ENCODE measurements at places on chromosomes 16 and 17.

DNA sequence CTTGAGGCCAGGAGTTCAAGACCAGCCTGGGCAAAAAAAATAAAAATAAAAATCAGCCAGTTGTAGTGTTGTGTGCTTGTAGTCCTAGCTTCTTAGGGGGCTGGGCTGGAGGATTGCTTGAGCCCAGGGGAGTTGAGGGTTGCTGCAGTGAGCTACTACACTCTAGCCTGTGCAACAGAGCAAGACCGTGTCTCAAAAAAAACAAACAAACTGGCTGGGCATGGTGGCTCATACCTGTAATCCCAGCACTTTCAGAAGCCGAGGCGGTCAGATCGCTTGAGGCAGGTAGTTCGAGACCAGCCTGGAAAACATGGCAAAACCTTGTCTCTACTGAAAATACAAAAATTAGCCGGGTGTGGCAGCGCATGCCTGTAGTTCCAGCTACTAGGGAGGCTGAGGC is 4.9 kb upstream of the UBALD2 start:
- no peak for DNase-seq

GRCh38 chr17:70297397-70297796 is 128.1 kb downstream of the KCNJ2 start:
- no peak for DNase-seq

- DNase-seq: no peak
Measured at GRCh38 chr16:22786284-22786683, 27.7 kb upstream of the HS3ST2 start.

GRCh38 chr17:1797323-1797722 is 32.4 kb downstream of the SMYD4 start:
- no peak for DNase-seq

DNA sequence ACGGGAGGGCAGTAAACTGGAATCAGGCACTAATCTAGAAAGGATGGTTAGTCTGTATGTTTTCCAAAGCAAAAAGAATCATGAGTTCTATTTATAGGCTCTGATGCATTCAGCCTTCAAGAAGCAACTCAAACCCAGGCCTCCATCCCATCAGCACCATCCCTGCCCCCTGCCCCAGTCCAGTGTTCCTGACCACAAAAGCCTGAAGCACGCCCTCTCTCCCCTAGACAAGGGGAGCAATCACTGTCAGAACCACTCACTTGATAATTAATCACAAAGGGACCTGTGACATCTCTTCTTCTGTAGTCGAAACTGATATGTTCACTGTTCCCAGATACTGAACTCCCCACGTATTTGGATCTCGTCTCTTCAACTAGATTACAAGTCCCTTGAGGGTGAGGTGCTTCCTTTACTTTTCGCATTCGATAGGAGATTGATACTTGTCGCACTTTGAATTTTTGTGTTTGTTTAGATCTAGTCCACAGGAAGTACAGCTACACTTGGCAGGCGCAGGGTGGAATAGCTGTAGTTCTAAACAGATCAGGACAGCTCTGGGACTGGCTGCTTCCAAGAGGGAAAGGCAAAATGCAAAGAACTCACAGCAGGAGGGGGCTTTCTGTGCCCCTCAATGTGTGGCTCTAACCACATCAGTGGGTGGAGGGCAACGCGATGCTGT is 36.4 kb upstream of the CCDC182 start:
- no peak for DNase-seq

GRCh38 chr16:20884240-20884556 is 16.0 kb downstream of the DCUN1D3 start:
- DNase-seq: no peak

GRCh38 chr17:77228241-77228752 is 87.5 kb downstream of the SEC14L1 start:
- no peak for DNase-seq

GRCh38 chr16:14013571-14014283 is 57.4 kb upstream of the MRTFB start:
- no peak for DNase-seq

GRCh38 chr17:78958641-78959127 is 21.0 kb downstream of the LGALS3BP start:
- no peak for DNase-seq

DNA sequence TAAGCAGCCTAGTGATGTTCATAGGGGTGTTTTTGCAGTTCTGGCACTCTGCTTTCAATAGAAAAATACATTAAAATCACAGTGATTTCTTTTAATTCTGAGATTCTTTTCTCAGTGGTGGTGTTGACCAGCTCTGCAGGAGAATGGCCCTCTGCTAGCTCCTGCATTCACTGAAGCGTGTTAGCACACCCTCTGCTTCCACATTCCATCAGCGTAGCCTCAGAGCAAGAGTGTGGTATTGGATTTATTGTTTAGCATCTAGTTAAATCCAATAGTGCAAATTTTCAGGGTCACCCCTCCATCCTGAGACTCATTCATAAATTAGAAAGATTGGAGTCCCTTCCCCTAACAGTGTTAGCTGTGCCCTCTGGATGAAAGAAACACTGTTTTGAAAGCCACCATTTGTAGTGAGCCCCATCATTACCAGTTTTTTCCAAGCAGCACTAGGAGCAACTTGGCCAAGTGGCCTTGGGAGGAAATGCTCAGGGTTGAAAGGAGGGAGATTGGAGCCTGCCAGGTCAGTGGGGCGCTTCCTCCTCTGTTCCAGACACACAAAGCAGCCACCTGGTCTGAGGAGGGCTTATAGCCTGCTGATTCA is 45.7 kb downstream of the B9D1 start:
- DNase-seq: no peak

GRCh38 chr17:35978346-35978745 is 3.0 kb downstream of the CCL16 start:
- DNase-seq: no peak

DNA sequence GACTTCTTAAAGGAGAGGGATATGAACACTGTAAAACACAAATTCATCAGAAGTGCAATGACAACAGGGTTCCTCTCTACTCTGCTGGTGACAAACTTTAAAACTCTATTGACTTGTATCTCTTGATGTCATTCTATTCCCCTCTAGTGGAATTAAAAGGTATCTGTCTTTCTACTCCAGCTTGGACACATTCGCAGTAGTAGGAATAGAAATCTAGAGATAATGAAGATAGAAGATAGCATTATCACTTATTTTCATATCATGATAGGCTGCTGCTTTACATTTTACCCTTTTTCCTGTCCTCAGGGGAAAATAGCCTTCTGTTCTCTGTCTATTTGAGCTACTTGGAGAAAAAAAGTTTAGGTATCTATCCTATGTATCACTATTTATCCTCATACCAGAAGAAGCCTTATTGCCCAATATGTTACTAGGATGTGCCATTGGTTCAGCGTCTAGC is 209.6 kb upstream of the CACNG5 start:
- DNase-seq: no peak

DNA sequence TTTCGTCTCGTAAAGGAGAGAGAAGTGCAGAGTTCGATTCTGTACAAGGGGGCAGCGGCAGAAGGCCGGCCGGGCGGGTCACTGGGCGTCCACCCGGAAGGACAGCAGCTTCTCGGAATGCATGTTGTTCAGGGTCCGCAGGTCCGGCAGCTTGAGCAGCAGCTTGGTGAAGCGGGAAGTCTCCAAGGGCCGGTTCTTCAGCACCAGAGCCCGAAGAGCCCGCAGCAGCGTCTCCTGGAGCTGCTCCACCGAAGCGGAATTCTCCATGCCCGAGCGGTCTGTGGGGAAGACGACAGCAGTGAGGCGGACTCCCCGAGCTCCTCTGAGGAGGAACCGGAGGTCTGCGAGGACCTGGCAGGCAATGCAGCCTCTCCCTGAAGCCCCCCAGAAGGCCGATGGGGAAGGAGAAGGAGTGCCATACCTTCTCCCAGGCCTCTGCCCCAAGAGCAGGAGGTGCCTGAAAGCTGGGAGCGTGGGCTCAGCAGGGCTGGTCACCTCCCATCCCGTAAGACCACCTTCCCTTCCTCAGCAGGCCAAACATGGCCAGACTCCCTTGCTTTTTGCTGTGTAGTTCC is 7.3 kb downstream of the NR1D1 start:
- no peak for DNase-seq

DNA sequence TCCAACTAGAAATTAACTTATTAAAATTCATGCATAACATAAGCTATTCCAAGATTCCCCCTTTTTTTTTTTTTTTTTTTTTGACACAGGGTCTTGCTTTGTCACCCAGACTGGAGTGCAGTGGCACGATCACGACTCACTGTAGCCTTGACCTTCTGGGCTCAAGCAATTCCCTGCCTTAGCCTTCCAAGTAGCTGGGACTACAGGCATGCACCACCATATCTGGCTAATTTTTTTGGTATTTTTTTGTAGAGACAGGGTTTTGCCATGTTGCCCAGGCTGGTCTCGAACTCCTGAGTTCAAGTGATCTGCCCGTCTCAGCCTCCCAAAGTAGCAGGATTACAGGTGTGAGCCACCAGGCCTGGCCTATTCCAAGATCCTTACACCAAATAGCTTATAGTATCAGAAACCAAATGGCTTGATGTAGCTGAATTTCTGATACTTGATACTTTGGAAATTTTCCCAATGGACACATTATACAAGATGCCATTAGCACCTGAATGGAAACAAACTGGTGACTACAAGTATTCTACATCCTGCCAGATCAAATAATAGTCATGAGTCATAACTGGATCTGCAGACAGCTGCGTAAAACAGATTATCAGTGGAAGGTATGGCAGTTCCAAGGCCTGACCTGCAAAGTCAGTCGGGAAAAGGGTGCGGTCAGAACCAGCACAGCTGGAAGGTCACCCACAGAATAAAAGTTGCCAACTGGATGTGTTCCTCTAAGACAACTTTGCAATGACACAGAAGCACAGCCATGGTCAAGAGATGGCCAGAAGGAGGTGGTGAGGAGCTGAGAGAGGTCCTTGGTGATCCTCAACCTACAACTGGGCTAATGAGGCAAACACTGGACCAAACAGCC is 14.5 kb downstream of the TUBG1 start:
- DNase-seq: no peak

- DNase-seq: peak; percentile 99
Measured at GRCh38 chr17:49556223-49556943, 19.3 kb upstream of the NXPH3 start.

- no peak for DNase-seq
Measured at GRCh38 chr17:56831369-56832095, 2.2 kb downstream of the C17orf67 start.

DNA sequence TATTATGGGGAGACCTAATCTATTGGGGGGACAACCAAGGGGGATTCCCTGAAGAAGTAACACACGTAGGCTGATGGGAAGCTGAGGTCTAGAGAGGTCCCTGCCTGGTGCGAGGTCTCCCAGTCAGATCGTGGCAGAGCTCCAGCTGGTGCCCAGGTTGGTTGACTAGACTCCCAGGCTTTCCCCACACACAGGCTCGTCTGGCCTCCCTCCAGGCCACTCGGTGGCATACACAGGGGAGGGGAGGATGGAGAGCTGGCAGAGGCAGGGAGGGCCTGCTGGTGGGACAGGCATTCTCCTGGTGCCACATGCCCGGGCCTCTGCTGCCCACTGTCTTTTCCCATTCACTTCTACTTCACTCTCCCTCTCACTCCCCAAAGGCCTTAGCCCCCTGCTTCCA is 8.5 kb upstream of the SOCS3 start:
- DNase-seq: no peak

DNA sequence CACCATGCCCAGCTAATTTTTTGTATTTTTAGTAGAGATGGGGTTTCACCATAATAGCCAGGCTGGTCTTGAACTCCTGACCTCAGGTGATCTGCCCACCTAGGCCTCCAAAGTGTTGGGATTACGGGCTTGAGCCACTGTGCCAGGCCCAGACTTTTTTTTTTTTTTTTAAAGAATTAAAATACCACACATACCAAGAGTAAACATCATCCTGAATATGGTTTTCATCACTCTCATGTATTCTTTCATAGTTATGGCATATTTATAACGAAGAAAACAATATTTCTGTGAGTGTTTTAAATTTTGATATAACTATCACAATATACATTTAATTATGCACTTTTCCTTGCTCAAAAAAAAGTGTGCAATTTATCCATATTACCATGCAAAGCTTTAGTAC is 48.2 kb downstream of the MARVELD3 start:
- no peak for DNase-seq

DNA sequence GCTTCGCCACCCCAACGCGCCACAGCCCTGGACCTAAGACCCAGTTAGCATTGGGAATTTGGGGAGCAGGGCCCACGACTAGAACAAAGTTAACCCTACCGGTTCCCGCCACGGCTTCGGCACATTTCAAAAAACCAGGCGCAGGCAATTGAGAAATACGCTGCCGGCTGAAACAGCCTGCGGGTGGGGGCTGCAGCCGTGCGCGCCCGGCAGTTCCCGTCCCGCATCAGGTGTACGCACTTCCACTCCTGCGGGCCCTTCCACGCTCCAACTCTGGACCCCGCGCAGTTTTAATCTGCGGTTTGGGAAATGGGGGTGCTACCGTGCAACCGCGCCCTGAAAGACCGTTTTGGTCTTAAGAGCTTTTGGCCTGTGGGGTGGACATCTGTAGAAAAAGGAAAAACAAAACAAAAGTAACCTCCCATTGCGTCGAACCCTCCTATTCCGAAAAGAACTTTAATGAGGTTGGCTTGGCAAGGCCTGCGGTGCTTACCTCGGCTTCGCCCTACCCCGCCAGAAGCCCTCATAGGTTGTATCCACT is 7.1 kb downstream of the IRX5 start:
- no peak for DNase-seq

- no peak for DNase-seq
Measured at GRCh38 chr17:213286-214105, 32.0 kb upstream of the DOC2B start.

DNA sequence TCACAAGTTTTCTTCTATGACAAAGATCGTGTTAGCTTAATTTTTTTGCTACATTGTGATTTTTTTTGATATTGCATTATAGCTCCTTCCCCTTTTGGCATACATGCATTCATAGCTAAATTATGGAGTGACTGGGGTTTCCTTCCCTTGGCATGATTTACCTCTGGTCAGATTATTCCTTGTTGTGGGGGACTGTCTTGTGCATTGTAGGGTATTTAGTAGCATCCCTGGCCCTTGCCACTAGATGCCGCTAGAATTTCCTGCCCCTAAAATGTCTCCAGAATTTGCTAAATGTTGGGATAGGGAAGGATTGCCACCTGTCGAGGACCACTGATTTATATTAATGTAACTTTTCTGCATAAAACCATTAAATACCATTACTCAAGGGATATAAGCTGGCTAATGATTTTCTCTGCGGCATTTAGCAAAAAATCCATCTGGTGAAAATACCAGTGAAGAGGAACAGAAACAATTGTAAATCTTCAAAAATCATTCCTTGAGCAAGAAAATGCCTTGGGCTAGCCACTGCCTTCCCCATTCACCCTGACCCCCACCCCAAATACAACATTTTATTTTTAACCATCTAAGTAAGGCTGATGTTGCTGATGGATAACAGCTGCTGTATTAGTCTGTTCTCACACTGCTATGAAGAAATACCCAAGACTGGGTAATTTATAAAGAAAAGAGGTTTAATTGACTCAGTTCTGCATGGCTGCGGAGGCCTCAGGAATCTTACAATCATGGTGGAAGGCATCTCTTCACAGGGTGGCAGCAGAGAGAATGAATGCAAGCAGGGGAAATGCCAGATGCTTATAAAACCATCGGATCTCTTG is 195.2 kb downstream of the MAP2K6 start:
- DNase-seq: no peak

- no peak for DNase-seq
Measured at GRCh38 chr17:59502800-59503199, 62.6 kb upstream of the DHX40 start.
